ENCODE measurements at places on chromosomes 1 and 21.
A peak's percentile ranks its signal among the peaks of the same experiment; 100 is the strongest.

- no peak for DNase-seq
Measured at GRCh38 chr1:58183286-58183685, 363.2 kb downstream of the OMA1 start.

DNA sequence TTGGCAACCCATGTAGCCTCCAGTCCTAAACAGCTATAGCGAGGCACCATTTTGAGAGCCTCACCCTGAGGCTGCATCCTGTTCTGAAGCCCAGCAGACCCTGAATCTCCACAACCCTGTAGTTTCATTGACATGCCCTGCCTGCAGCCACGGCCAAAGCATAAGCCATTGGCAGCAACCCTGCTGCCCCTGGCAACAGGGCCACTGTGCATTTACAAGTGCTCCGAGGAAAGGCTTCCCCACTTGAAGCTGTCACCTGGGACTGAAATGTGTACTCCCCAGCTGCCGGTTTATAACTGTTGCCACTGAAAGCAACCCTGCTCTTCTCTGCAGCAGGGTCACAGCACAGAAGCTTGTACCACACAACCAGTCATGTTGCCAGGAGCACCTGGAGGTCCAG, 124.2 kb upstream of the OLFM3 start:
- no peak for DNase-seq

GRCh38 chr1:4726620-4727341, 72.4 kb downstream of the AJAP1 start:
- DNase-seq = no peak

DNA sequence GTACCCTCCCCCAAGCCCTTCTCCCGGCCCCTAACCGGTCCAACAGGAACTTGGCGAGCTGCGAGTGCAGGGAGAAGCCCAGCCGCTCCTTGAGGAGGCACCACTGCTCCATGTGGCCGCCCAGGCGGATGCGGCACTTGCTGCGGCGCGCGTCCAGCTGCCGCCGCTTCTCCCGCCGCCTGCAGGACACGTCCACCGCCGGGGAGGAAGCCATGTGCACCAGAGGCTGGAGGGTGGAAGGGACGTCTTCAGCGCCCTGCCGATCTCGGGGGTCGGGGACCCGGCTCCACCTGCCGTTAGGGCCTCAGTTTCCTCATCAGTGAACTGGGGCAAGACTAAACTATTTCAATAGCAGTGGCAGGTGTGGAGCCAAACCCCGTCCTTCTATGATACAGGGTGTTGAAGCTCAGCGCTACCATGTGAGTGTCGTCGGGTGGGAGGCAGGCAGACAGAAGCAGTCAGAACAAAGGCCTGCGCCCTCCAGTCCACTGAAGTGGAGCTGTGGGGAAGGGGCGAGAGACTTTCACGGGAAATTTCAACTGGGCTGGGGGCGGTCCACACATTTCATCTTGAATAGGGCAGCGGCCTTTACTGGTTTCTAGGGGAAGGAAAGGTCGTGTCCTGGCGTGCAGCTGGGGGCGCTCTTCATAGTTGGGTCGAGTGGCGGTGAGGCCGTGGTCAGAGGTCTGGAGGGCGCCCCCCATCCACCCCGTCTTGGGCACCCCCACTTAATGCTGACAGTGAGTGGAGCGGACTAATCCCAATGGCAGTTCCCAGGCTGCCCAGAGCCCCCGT, 592 bp downstream of the ZNF692 start:
- peak; percentile 63 for DNase-seq

- DNase-seq = no peak
Measured at GRCh38 chr1:21338573-21339355, 48.5 kb upstream of the ECE1 start.

DNA sequence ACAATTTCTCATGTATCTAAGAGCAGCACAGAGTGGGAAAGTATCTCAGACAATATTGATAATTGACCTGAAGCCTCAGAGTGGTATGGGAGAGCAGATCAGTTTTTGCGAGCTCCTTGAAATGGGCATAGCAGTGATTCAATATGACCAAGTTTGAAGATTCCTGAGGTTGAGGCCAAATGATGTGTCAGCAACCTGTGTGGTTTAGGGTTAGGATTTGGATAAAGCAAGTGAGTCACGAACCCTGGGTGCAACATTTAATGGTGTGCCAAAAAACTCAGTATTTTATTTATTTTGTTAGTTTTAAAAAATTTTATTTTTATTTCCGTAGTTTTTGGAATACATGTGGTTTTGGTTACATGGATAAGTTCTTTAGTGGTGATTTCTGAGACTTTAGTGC, 92.5 kb upstream of the C21orf91 start:
- peak; percentile 57 for DNase-seq

DNA sequence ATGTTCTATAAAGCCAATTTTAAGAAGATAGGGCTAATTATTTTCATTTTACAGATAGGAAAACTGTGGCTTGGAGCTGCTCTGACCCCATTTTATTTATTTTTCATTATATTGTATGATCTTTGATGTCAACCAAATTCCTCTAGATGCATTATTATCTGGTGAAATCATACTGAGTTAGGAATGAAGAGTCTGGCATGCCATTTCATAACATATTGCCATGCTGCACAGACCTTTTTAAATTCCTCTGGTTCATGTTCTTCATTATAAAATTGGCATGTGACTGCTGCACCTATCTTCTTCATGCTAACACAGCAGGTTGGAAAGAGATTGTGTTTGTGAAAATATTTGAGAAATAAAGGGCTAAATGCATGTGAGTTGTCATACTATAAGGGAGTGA, 12.7 kb downstream of the PRRX1 start:
- DNase-seq = peak; percentile 78

DNA sequence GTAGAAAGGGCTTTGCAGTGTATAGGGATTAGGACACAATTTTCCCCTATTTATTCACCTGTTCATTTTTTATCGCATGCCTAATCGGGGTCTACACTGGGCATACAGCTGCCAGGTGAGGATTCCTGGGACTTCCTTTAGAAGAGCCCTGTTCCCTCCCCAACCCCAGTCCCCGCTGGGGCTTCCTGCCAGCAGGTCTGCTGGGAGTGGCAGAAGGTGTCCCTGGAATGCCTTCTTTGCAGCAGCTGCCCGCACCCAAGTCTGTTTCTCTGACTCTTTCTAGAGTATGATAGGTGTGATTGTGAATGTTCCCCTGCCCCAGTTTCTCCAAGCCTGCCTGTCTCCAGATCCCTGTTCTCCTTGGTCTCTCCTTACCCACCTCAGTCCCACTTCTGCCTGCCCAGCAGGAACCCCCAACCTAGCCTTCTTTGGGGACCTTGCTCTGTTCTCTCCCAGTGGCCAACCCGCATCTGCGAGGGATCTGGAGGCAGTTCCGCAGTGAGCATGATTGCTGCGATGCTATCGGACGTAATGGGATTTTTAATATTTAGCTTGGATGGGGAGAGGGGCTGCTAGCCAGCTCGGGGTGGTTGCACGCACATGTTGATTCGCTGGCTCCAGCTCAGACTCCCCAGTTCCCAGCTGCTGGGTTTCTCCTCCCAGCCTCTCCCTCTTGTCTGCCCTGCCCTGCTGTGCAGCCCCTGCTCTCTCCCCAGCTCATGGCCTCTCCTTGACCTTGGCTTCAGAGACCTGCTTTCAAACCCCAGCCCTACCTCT, 79.8 kb downstream of the EPHB2 start:
- DNase-seq = no peak

DNA sequence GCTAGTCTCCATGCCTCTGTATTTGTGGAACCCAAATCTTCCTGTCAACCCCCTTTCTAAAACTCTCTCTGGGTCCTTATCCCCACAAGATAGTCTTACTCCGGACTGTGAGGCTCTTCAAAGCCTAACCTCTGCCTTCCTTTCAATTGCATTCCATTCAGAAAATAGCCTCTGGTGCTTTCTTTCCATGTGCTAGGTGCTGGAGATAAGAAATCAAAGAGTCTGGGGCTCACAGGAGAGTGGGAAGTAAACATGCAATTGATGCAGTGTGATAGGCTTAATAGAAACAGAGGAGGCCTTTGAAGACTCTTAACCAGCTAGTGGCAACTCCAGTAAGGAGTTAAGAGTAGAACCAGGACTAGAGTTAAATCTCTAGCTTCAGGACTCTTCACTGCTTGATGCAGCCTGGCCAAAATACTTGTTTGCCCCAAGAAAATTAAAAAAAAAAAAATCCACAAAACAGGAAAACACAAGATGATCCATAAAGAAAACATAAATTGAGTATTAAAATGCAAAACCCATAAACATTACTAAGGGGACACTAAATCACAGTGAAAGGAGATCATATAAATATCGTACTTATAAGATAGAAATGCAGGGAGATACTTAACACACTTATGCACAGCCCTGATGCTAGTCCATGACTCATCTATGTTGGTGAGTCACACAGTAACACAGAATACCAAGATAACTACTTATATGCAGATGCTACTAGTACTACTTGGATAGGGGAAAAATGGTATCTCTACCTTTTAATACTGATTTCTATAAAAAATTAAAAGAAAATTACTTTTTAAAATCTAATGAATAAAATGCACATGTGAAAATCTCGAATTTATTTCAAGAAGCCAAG, 341.5 kb downstream of the KCNH1 start:
- peak; percentile 88 for DNase-seq

DNA sequence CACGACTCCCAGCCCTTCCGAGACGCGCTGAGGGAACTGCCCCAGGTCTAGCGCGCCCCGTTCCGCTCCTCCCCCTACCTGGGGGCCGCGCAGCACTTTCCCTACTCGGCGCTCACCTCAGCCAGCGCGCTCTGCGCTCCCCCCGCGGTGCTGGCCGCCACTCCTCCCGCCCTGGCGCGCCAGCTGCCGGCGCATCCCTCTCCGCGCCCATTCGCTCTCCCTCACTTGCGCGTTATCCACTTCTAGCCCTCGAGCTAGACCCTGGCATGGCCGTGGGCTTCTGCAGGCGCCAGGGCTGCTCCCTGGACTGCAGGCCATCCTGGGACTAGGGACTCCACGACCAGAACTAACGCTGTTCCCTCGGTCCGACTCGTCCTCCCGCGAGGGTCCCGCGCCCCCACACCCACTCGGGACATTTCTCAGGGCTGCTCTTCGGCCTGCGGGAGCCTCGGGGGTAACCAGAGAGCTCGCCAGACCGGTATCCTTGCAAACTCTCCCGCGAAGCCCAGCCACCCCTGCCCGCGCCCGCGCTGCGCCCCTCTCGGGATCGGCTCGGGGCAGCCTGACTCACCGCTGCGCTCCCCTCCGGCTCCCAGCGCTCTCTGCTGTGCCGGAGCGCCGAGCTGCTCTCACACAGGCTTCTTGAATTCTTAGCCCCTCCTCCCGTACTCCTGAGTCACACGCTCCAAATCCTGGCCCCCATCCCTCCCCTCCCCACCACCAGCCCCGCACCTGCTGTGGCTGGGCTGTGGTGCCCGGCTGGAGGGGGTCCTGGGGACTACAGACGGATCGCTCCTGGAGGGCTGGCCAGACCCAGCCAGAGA, at the start of gene NGF:
NGF (minus strand) TSS at position 617 of the 824 bp plus-strand sequence. CDS start 51,454 bp downstream, outside the sequence.
- DNase-seq = peak; percentile 82

DNA sequence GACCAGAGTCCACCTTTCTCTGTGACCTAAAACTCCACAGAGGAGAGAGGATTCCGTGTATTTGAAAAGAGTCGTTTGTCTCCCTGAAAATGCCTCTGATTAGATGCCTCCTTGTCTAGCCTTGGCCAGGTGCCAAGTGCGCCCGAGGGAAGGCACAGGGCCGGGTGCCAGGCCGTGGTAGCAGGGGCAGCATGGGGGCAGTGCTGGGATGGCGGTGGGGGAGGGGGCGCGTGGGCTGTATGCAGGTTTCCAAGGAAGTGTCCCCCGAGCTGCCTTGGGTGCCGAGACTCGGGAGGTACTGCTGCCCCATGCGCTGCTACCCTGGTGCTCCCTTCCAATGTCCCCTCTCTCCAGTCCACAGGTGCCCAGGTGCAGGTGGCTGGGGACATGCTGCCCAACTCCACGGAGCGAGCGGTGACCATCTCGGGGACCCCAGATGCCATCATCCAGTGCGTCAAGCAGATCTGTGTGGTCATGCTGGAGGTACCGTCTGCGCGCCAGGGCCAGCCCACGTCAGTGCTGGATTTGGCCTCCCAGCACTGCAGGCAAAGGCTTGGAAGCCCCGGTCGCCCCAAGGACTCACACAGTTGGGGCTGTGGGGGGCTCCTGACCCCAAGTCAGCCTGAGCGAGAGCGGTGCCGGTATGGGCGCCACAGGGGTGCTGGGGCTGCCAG, 70.9 kb upstream of the COL6A1 start:
- no peak for DNase-seq

GRCh38 chr1:41358131-41359021, 2.9 kb upstream of the FOXO6 start:
- no peak for DNase-seq

Data from fibroblast of skin of abdomen (primary cell).